ENCODE measurements at places on chromosomes 5 and 9. TPM values are rescaled to one million over a fixed set of nuclear protein-coding genes. Genes with fewer than 3 reads are reported as not detected.

Gene KCNT1
- polyA plus RNA-seq, result not detected

Gene NR2F1
- polyA plus RNA-seq, result 59.7 TPM

Gene IFNA21
- not detected for polyA plus RNA-seq

Gene GOLPH3
- polyA plus RNA-seq, result 59.5 TPM

Gene TAF11L5
- not detected for polyA plus RNA-seq

Gene SLC6A7
- not detected for polyA plus RNA-seq

Gene ARL14EPL
- not detected for polyA plus RNA-seq

Gene ISL1
- polyA plus RNA-seq, result not detected

Gene FBLL1
- 0.17 TPM for polyA plus RNA-seq

Gene FRMD3
- polyA plus RNA-seq, result 1.9 TPM

Gene ARHGEF28
- 17.4 TPM for polyA plus RNA-seq

Gene SHISAL2B
- polyA plus RNA-seq, result not detected

Gene NSA2
- 29.1 TPM for polyA plus RNA-seq

Gene PFN3
- not detected for polyA plus RNA-seq

Gene COL5A1
- under 0.01 TPM for polyA plus RNA-seq

Gene REEP2
- polyA plus RNA-seq, result 9.2 TPM

Gene SH2D3C
- not detected for polyA plus RNA-seq

Gene MOB3B
- polyA plus RNA-seq, result 0.03 TPM

Gene AKNA
- 4.8 TPM for polyA plus RNA-seq

Gene GAS1
- polyA plus RNA-seq, result not detected

Gene PDE6A
- polyA plus RNA-seq, result 0.01 TPM

Gene CDH6
- not detected for polyA plus RNA-seq

Gene IFNA13
- not detected for polyA plus RNA-seq

Gene PTGDS
- 0.31 TPM for polyA plus RNA-seq

Gene ADRB2
- 0.01 TPM for polyA plus RNA-seq

Gene NR6A1
- polyA plus RNA-seq, result 19.7 TPM

Gene GPX3
- 1,506 TPM for polyA plus RNA-seq

Gene FSD1L
- polyA plus RNA-seq, result 4.2 TPM

Gene COL27A1
- 89.1 TPM for polyA plus RNA-seq

Gene PRXL2C
- 11.0 TPM for polyA plus RNA-seq

Gene F2RL1
- polyA plus RNA-seq, result 23.0 TPM

Gene FRMPD1
- not detected for polyA plus RNA-seq

Gene SH3GL2
- polyA plus RNA-seq, result 0.03 TPM

Gene WNT8A
- polyA plus RNA-seq, result 0.04 TPM

Gene SLC6A3
- polyA plus RNA-seq, result 0.12 TPM

Gene ZNF474
- polyA plus RNA-seq, result not detected

Gene SOX30
- not detected for polyA plus RNA-seq

Gene FST
- 136 TPM for polyA plus RNA-seq

Gene SLC26A2
- polyA plus RNA-seq, result 1.9 TPM

Gene EGFL7
- polyA plus RNA-seq, result 5.1 TPM

Gene SLC36A3
- polyA plus RNA-seq, result not detected

Gene SPINK13
- not detected for polyA plus RNA-seq

Gene CA9
- 118 TPM for polyA plus RNA-seq

Gene PHF24
- not detected for polyA plus RNA-seq

Gene P4HA2
- 108 TPM for polyA plus RNA-seq

Gene OMD
- polyA plus RNA-seq, result not detected

Gene IFNK
- not detected for polyA plus RNA-seq

Gene GLRA1
- not detected for polyA plus RNA-seq

Gene RAB24
- 63.7 TPM for polyA plus RNA-seq

Gene TMCO6
- polyA plus RNA-seq, result 36.3 TPM

Gene CBY3
- not detected for polyA plus RNA-seq

Gene CYFIP2
- polyA plus RNA-seq, result 22.5 TPM

Gene HAVCR2
- polyA plus RNA-seq, result 0.16 TPM

Gene FOXI1
- not detected for polyA plus RNA-seq

Gene ARID3C
- polyA plus RNA-seq, result not detected
